B cell (primary cell): ENCODE measurements at places on chromosomes 3 and 15. TPM values are rescaled to one million over a fixed set of nuclear protein-coding genes. Genes with fewer than 3 reads are reported as not detected.

- DNase-seq, result no peak
These were observed 4.8 kb upstream of the FBXW12 start for GRCh38 chr3:48367201-48367600.

- no peak for DNase-seq
These were observed 6.1 kb upstream of the USP8 start for GRCh38 chr15:50418041-50418583.

DNA sequence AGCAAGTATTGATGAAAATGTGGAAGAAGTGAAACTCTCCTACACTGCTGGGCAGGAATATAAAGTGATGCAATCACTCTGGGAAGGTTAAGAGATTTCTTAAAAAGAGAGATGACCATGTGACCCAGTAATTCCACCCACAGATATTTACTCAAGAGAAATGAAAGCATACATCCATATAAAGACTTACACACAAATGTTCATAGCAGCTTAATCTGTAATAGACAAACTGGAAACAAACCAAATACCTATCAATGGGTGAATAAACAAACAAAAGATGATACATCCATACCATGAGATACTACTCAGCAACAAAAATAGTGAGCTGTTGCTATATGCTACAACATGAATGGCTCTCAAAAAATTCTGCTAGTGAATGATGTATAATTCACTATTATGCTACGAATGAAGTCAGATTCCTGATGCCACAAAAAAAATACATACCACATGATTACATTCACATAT, 463.3 kb downstream of the MAGI1 start:
- no peak for DNase-seq

GRCh38 chr15:25850154-25851111, 12.7 kb downstream of the ATP10A start:
- peak; percentile 76 for DNase-seq

- DNase-seq, result no peak
These were observed 19.9 kb downstream of the SLC51A start for GRCh38 chr3:196236223-196236622.

DNA sequence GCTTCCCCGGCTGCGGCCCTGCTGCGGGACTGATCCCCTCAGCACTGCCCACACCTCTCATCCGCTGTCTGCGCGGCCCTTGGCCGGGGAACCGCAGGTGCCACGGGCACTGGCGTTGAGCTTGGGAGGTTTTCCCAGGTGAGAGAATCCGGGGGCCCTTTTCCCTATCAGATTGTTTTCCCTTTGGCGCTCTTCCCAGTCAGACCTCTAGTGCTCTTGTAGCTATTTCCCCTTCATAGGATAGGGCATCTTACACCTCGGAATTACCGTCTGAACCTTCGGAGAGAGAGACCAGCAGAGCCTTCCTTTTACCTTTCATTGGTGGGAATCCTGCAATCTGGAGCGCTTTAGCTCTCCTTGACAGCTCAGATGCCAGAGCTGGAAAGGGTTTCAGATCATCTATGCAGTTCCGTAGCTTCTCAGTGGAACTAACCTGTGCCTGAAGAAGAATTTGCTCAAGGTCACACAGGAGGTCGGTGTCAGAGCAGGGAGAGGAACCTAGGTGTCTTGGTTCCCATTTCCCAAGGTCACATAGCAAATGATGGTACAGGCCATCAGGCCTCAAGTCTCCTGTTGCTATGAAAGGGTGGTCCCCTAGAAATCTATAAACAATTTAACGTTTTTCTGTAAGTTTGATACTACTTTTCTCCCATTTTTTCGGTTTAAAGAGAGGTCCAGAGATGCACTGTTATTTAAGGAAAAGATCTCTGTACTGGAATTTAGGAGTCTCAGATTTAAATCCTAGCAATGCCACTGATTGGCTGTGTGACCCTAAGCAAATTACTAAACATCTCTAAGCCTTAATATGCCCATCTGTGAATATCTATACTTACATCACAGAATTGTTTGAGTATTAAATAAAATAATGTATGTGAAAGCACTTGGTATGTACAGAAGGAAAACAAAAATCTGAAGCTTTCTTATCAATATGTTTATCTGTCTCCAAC, 916 bp downstream of the IDH3A start:
- DNase-seq, result no peak

DNA sequence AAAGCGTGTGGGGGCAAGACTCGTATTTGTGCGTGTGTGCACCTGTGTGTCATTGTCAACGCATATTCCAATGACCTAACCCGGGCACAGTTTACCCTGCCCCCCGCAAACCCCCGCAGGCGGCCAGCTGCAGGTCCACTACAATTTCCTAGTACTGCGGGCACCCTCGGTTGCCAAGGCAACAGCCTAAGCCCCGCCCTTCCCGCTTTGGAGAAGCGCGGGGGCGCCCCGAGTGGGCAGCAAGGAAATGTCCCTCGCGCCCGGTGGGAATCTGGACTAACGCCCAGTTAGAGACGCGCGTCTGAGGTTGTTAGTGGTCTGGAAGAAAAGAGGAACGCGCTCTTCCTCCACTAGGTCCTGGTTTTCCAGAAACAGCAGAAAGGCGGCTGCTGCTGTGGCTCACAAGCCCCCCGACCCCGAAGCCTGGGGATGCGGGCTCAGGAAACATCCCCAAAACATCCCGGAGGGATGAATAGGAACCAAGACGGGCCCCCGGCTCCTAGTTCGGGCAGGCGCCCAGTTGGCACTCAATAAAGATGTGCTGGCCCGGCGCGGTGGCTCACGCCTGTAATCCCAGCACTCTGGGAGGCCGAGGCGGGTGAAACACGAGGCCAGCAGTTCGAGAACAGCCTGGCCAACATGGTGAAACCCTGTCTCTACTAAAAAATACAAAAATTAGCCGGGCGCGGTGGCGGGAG, 1.1 kb downstream of the ABHD14A start:
- DNase-seq, result peak; percentile 60

GRCh38 chr3:83193526-83193925, 1432.1 kb upstream of the GBE1 start:
- DNase-seq, result no peak

DNA sequence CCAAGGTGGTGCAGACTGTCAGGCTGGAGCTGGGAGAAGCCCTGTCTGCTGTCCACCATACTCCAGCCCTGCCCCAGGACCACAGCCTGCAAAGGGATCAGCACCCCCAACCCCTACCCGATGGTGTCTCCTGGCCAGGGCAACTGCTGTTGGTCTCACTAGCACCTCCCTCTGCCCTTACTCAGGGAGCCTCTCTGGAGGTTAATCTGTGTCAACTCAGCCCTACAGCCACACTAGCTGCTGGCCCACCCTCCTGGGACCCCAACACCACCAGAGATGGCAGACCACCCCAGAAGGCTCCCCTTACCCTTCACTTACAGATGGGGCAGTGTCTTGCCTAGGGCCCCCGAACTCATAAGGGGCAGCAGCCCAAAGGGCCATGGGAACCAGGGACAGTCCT, 65.2 kb downstream of the TLE3 start:
- no peak for DNase-seq

OR4F6 gene
- not detected in 2 replicates for total RNA-seq

MNS1 gene
- total RNA-seq, result 0.83 TPM in 1 of 2 replicates, not detected in the other

OIP5 gene
- 0.84 and 2.3 TPM in 2 replicates for total RNA-seq

ZXDC gene
- total RNA-seq, result 70.9 and 75.9 TPM in 2 replicates
